ENCODE measurements at places on chromosomes 4 and X. TPM values are rescaled to one million over a fixed set of nuclear protein-coding genes. Genes with fewer than 3 reads are reported as not detected.

DNA sequence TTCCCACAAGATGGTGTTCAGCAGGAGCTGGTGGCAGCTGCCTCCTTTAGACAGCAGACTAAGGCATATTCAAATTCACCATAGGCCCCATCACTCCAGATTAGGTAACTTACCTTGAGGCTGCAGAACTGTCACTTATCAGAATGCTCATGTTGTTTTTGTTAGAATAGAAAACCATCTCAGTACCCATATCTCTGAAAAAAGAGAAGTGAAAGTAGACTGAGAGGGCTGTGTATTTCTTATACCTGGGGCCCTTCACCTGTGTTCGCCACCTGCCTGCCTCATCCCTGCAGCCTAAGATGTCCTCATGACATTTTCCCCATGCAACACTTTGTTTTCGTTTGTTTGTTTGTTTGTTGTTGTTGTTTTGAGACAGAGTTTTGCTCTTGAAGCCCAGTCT is 32.9 kb upstream of the SPRY1 start:
- peaks cover 7% of the 10 kb centered on the region for H3K4me1 ChIP-seq
- DNase-seq: no peak
- H3K36me3 ChIP-seq: no peaks in the 10 kb centered on the region
- H3K27ac ChIP-seq: no peak overlapping the region

GRCh38 chr4:102687373-102687981 is 73.3 kb downstream of the MANBA start:
- H3K4me3 ChIP-seq: no peak overlapping the region
- H3K27me3 ChIP-seq: no peaks in the 10 kb centered on the region
- H3K27ac ChIP-seq: no peak overlapping the region
- peaks cover 8% of the 10 kb centered on the region for H3K36me3 ChIP-seq

DNA sequence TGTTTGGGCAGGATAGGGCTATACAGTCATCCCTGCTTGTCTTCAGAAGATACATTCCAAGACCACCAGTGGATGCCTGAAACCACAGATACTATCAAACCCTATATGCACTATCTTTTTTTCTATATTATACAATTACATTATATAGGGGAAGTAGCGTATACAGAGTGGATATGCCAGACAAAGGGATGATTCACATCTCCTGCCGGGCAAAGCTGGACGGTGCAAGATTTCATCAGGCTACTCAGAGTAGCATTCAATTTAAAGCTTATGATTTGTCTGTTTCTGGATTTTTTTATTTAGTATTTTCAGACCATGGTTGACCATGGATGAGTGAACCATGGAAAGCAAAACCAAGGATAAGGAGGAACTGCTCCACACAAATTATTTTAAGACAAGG is 7.0 kb upstream of the AMTN start:
- H3K27ac ChIP-seq: no peak overlapping the region
- no peak for DNase-seq
- H3K4me3 ChIP-seq: no peak overlapping the region
- no peaks in the 10 kb centered on the region for H3K36me3 ChIP-seq
- H3K27me3 ChIP-seq: no peaks in the 10 kb centered on the region
- no peaks in the 10 kb centered on the region for H3K4me1 ChIP-seq

Gene TRIM61
- 2.2 TPM for total RNA-seq

Gene NAT8L
- total RNA-seq: 0.40 TPM
